RPMI7951 (cell line): ENCODE measurements at places on chromosomes 2 and 18. TPM values are rescaled to one million over a fixed set of nuclear protein-coding genes. Genes with fewer than 3 reads are reported as not detected.

The CCDC85A gene
- not detected in 2 replicates for total RNA-seq

The REG3G gene
- not detected in 2 replicates for total RNA-seq

The ACVR1C gene
- 0.10 and 0.12 TPM in 2 replicates for total RNA-seq

The BOLL gene
- total RNA-seq = not detected in 2 replicates

The KLHL41 gene
- total RNA-seq = 0.12 and 0.20 TPM in 2 replicates

The M1AP gene
- total RNA-seq = 0.36 TPM in 1 of 2 replicates, not detected in the other

The NPC1 gene
- total RNA-seq = 17.3 and 17.9 TPM in 2 replicates

The UGT1A8 gene
- total RNA-seq = not detected in 2 replicates

The POTEC gene
- total RNA-seq = not detected in 2 replicates

The HOXD13 gene
- 1.2 and 2.6 TPM in 2 replicates for total RNA-seq

The SLC8A1 gene
- 6.4 and 8.5 TPM in 2 replicates for total RNA-seq

The AQP12B gene
- total RNA-seq = not detected in 2 replicates

The SETBP1 gene
- total RNA-seq = 5.1 and 5.5 TPM in 2 replicates

The FBXO36 gene
- 5.2 and 6.4 TPM in 2 replicates for total RNA-seq

The PREPL gene
- total RNA-seq = 45.4 and 53.3 TPM in 2 replicates

The UPP2 gene
- not detected in 2 replicates for total RNA-seq

The SPHKAP gene
- not detected in 2 replicates for total RNA-seq

The ITGAV gene
- total RNA-seq = 163 and 170 TPM in 2 replicates

The FHOD3 gene
- total RNA-seq = 13.7 and 15.1 TPM in 2 replicates

The MAB21L4 gene
- total RNA-seq = not detected in 2 replicates

The PLA2R1 gene
- total RNA-seq = 6.9 and 7.6 TPM in 2 replicates

The COL4A4 gene
- 0.72 and 1.4 TPM in 2 replicates for total RNA-seq

The REEP1 gene
- not detected in 2 replicates for total RNA-seq

The NDC80 gene
- total RNA-seq = 83.3 and 99.5 TPM in 2 replicates

The LAMA1 gene
- total RNA-seq = 0.98 and 1.2 TPM in 2 replicates

The LRATD1 gene
- total RNA-seq = 0.12 and 0.20 TPM in 2 replicates

The SPDYA gene
- total RNA-seq = 0.20 and 0.60 TPM in 2 replicates

The FAM117B gene
- 1.2 and 1.9 TPM in 2 replicates for total RNA-seq

The CD8B2 gene
- not detected in 2 replicates for total RNA-seq

The KIF5C gene
- total RNA-seq = 0.12 and 0.29 TPM in 2 replicates

The RELCH gene
- 16.7 and 19.5 TPM in 2 replicates for total RNA-seq

The IL1B gene
- total RNA-seq = 57.5 and 71.6 TPM in 2 replicates

The SERPINB2 gene
- total RNA-seq = 20.3 and 20.5 TPM in 2 replicates

The CNGA3 gene
- not detected in 2 replicates for total RNA-seq

The SLC66A2 gene
- 15.4 and 19.6 TPM in 2 replicates for total RNA-seq

The IL1R1 gene
- 19.7 and 27.2 TPM in 2 replicates for total RNA-seq

The LONRF2 gene
- total RNA-seq = 0.68 and 0.84 TPM in 2 replicates

The FIGN gene
- total RNA-seq = 5.3 and 5.8 TPM in 2 replicates

The CD226 gene
- total RNA-seq = 0.12 and 0.49 TPM in 2 replicates
